CD4-positive, alpha-beta memory T cell (primary cell): ENCODE measurements at places on chromosomes 12 and 14. TPM values are rescaled to one million over a fixed set of nuclear protein-coding genes. Genes with fewer than 3 reads are reported as not detected.

- no peak for DNase-seq
- peaks cover 57% of the 10 kb centered on the region for H3K4me1 ChIP-seq
- no peak overlapping the region for H3K27ac ChIP-seq
- H3K27me3 ChIP-seq: no peaks in the 10 kb centered on the region
- H3K36me3 ChIP-seq: no peaks in the 10 kb centered on the region
- no peak overlapping the region for H3K4me3 ChIP-seq
Observed at GRCh38 chr14:35303149-35303935, 11.2 kb downstream of the PSMA6 start.

GRCh38 chr12:67647799-67648520, 585 bp upstream of the DYRK2 start:
- H3K27me3 ChIP-seq: no peaks in the 10 kb centered on the region
- peak; percentile 68 for DNase-seq
- H3K36me3 ChIP-seq: no peaks in the 10 kb centered on the region
- H3K4me3 ChIP-seq: peak overlapping the region; percentile 30
- peak overlapping the region; percentile 66 for H3K27ac ChIP-seq
- peaks cover 27% of the 10 kb centered on the region for H3K4me1 ChIP-seq

- H3K27ac ChIP-seq: no peak overlapping the region
- no peaks in the 10 kb centered on the region for H3K36me3 ChIP-seq
- no peak overlapping the region for H3K4me3 ChIP-seq
- no peaks in the 10 kb centered on the region for H3K27me3 ChIP-seq
- no peak for DNase-seq
- H3K4me1 ChIP-seq: no peaks in the 10 kb centered on the region
Observed at GRCh38 chr12:51401900-51402299, 10.7 kb upstream of the GALNT6 start.

GRCh38 chr12:62194616-62195015, 65.6 kb upstream of the USP15 start:
- DNase-seq: no peak
- no peak overlapping the region for H3K27ac ChIP-seq
- H3K4me1 ChIP-seq: peaks cover 23% of the 10 kb centered on the region
- no peaks in the 10 kb centered on the region for H3K36me3 ChIP-seq

GRCh38 chr14:98633380-98633779, 638.6 kb downstream of the BCL11B start:
- H3K27me3 ChIP-seq: no peaks in the 10 kb centered on the region
- no peak for DNase-seq
- no peaks in the 10 kb centered on the region for H3K36me3 ChIP-seq
- H3K4me1 ChIP-seq: no peaks in the 10 kb centered on the region
- H3K27ac ChIP-seq: no peak overlapping the region
- no peak overlapping the region for H3K4me3 ChIP-seq

DNA sequence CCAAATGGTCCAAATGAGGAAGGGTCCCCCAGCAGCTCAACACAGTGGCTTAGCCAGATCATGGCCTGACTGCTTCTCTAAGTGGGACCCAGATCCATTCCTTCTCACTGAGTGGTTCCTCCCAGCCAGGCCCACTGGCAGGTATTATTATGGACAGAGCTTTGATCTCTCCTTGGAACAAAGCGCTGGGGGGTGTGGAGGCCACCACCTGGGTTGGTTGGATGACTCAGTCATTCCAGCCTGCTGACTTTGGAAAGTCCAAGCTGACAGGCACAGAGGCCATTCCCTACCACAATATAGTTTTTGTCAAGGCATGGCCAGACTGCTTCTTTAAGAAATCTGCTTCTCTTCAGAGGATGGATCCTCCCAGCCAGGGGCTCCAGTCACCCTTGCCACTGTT, 341.1 kb downstream of the BTG1 start:
- no peak for DNase-seq
- no peak overlapping the region for H3K4me3 ChIP-seq

DNA sequence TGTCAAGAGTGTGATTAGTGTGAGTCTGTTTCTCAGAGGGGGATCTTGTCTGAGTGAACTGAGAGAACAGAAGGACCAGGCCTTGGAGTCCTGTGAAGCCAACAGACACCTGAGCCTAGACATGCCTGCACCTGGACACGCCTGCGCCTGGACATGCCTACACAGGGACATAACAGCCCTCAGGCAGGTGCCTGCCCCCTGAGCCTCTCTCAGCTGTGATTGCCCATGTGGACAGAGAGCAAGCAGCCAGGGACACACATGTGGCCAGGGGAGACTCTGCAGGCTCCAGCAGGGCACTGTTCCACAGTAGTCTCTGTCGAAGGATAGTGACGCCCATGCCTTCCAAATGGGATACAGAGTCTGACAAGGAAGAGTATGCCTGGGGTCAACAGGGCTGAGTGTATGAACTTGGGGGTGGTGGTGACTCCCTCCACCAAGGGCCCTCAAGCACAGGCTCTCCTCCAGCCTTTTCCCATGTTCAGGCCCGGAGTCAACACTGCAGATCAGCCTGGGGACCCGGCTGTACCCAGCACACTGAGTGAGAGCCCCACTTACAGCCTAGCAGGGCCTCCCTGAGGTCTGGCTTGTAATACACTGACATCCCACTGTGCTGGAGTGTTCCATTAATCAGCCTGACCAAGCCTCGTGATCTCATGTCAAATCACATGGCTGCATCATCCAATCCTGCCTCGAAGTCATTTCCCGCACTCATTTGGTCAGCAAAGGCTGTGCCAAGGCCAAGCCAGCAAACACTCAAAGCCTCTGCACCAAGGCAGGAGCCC, 173.0 kb downstream of the CALM1 start:
- no peaks in the 10 kb centered on the region for H3K27me3 ChIP-seq
- no peaks in the 10 kb centered on the region for H3K4me1 ChIP-seq
- no peaks in the 10 kb centered on the region for H3K36me3 ChIP-seq
- H3K27ac ChIP-seq: no peak overlapping the region
- H3K4me3 ChIP-seq: no peak overlapping the region

DNA sequence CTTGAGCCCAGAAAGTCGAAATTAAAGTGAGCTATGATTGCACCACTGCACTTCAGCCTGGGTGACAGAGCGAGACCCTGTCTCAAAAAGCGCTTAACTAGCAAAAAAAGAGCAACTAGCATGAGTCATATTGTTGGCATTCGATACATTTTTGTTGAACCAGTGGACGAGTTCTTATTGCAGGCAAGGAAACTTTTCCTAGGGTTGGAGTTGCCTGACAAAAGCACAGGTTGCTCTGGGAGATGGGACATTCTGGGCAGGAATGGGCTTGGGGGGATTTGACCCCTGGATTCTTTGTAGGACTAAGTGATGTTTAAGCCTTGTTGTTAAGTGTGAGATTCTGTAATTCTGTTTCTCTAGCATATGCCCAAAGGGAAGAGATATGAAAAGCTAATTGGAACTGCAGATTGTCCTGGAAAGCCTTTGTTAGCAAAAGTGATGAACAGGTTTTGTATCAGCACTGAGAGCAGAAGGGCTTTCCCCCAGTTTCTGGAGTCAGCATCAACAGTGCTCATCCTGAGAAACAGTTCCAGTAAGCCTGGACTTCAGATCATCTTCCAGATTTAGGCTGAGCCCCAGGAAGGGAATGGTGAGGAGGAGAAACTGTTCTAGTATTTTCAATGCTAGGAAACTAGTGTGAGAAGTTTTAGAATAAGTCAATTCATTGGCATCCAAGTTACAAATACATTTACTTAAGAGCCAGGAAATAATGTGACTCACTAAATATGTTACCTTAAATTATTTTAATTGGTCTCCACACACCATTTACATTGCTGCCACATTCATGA, 123.1 kb downstream of the SRGAP1 start:
- H3K4me3 ChIP-seq: no peak overlapping the region
- H3K4me1 ChIP-seq: no peaks in the 10 kb centered on the region
- H3K36me3 ChIP-seq: no peaks in the 10 kb centered on the region
- H3K27ac ChIP-seq: no peak overlapping the region

DNA sequence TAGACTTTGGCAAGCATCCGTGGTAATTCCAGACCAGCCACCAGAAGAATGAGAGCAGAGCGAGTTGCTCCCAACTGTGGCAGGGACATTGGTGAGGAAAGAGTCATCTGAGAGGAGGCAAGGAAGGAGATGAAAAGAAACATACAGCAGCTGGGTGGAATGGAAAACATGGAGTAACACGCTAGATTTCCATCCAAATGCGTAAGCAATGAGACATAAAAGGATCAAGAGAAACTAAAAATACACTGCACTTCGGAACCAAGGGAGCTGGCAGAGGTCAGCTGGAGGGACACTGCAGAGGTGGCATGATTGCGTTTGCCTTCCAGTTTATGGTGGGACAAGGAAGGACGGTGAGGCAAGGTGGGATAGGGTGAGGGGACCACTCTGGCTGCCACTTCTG, 82.9 kb downstream of the DDX51 start:
- no peak for DNase-seq
- peaks cover 47% of the 10 kb centered on the region for H3K36me3 ChIP-seq
- H3K4me3 ChIP-seq: no peak overlapping the region
- no peaks in the 10 kb centered on the region for H3K27me3 ChIP-seq

GRCh38 chr12:111069886-111070285, 149.5 kb upstream of the MYL2 start:
- H3K27me3 ChIP-seq: peaks cover 3% of the 10 kb centered on the region
- no peak overlapping the region for H3K4me3 ChIP-seq
- H3K27ac ChIP-seq: no peak overlapping the region
- no peak for DNase-seq
- H3K4me1 ChIP-seq: no peaks in the 10 kb centered on the region

DNA sequence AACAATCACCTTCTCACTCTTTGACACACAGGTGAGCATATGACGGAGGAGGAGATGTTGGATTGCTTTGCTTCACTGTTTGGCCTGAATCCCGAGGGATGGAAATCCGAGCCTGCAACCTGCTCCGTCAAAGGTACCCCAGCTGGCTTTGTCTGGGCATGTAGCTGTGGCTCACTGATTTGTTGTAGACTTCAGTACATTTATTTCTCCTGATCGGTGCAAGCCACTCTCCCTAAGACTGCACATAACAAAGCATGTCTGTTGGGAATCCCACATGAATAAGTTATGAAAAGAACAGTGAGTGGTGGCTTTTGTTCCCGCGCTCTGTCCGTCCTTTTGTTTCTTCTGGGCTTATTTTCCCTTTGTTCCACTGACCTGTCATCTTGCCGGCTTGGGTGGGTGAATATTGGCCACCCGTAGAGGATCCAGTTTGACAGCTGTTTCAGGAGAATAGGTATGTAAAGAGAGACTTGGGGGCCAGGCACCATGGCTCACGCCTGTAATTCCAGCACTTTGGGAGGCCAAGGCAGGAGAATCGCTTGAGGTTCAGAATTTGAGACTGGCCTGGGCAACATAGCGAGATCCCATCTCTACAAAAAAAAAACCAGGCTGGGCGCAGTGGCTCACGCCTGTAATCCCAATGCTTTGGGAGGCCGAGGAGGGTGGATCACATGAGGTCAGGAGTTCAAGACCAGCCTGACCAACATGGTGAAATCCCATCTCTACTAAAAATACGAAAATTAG, 20.0 kb upstream of the BCL7A start:
- no peaks in the 10 kb centered on the region for H3K27me3 ChIP-seq
- no peaks in the 10 kb centered on the region for H3K36me3 ChIP-seq
- H3K4me1 ChIP-seq: peaks cover 29% of the 10 kb centered on the region
- DNase-seq: no peak
- H3K27ac ChIP-seq: no peak overlapping the region

DNA sequence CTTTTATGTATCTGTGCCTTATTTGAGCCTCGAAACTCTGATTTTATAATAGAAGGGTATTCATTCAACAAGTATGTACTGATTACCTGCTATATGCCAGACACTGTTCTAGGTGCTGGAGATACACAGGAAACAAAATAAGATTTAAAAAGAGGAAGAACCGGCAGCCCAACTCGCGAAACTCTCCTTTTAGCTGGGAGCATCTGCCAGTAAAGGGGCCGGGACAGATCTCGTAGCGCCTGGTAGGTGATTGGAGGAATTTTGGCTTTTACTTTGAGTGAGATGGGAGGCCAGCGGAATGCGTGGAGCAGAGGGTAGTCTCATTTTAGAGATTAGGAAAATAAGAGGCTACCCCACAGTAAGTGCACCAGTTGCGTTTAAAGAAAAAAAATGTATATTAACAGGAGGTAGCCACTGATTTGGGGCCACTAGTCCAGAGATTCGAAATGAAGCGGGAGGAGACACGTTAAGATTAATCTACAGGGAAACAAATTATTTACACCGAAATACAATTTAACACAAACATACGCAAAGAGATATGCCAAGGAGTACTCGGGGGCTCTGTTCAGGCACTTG, 520 bp upstream of the MON2 start:
- peak overlapping the region; percentile 72 for H3K4me3 ChIP-seq
- no peaks in the 10 kb centered on the region for H3K27me3 ChIP-seq
- peaks cover 42% of the 10 kb centered on the region for H3K4me1 ChIP-seq
- peak overlapping the region; percentile 91 for H3K27ac ChIP-seq
- no peak for DNase-seq

DNA sequence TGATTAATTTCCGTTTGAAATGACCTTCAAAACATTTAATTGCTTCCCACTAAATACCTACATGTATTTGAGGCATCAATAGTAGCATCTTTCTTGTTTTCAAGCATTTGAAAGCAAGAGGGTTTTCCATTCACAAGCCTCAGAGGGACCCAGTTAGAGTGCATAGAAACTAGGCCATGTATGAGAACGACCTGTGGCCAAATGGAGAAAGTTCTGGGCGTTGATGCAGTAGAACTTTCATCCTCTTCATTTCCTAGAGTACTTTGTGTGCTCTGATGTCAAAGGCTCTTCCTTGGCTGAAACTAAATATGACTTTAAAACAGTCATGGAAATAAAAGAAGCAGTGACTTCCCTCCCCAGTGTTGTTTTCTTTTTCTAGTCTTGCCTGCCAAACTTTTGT, 944 bp upstream of the DHRS7 start:
- no peaks in the 10 kb centered on the region for H3K36me3 ChIP-seq
- peaks cover 47% of the 10 kb centered on the region for H3K4me1 ChIP-seq
- no peak overlapping the region for H3K4me3 ChIP-seq
- H3K27me3 ChIP-seq: no peaks in the 10 kb centered on the region
- peak; percentile 37 for DNase-seq
- peak overlapping the region; percentile 82 for H3K27ac ChIP-seq

GRCh38 chr12:11894890-11895289, 175.8 kb upstream of the BCL2L14 start:
- H3K27me3 ChIP-seq: no peaks in the 10 kb centered on the region
- H3K4me3 ChIP-seq: no peak overlapping the region
- no peaks in the 10 kb centered on the region for H3K4me1 ChIP-seq

DNA sequence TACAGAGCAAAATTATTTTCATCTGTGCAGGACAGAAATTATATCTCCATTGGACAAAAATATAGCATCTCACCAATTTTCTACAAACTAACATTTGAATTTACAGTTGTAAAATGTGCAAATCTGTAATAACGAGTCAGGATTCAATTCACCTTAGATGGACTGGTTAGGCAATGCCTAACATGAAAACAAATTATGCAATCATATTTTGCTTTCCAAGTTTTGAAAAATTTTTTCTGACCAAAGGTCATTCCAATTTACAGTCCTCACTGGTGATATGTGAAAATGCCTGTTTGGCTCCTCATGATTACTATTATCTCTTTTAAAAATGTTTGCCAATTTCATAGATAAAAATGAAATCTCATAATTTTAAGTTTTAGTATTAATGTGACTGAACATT, 6.5 kb upstream of the CPM start:
- no peak overlapping the region for H3K4me3 ChIP-seq
- no peak for DNase-seq
- H3K27ac ChIP-seq: no peak overlapping the region
- H3K27me3 ChIP-seq: no peaks in the 10 kb centered on the region

Gene SPX
- 0.49 TPM for total RNA-seq

Gene DAO
- total RNA-seq: not detected

Gene GALNT16
- total RNA-seq: not detected

Gene ADAM21
- not detected for total RNA-seq

Gene GALNT6
- total RNA-seq: 1.7 TPM

Gene CD69
- 31.0 TPM for total RNA-seq
